ENCODE measurements at places on chromosomes 11 and 22. TPM values are rescaled to one million over a fixed set of nuclear protein-coding genes. Genes with fewer than 3 reads are reported as not detected.

Gene GPR83
- 0.35 TPM for polyA plus RNA-seq

Gene VWCE
- 9.7 TPM for polyA plus RNA-seq

Gene ABTB2
- polyA plus RNA-seq = 3.1 TPM

Gene FBLN1
- 90.1 TPM for polyA plus RNA-seq

Gene ELMOD1
- polyA plus RNA-seq = 1.6 TPM

Gene GRAP2
- polyA plus RNA-seq = not detected

Data from GM23338 (cell line).